ENCODE measurements at places on chromosomes 2 and 18.

GRCh38 chr2:70557171-70557838, 3.7 kb upstream of the TGFA start:
- no peak for DNase-seq

- DNase-seq, result no peak
Observed at GRCh38 chr2:25115902-25116301, 52.5 kb downstream of the POMC start.

GRCh38 chr2:39728941-39729351, 50.1 kb downstream of the THUMPD2 start:
- DNase-seq, result no peak

DNA sequence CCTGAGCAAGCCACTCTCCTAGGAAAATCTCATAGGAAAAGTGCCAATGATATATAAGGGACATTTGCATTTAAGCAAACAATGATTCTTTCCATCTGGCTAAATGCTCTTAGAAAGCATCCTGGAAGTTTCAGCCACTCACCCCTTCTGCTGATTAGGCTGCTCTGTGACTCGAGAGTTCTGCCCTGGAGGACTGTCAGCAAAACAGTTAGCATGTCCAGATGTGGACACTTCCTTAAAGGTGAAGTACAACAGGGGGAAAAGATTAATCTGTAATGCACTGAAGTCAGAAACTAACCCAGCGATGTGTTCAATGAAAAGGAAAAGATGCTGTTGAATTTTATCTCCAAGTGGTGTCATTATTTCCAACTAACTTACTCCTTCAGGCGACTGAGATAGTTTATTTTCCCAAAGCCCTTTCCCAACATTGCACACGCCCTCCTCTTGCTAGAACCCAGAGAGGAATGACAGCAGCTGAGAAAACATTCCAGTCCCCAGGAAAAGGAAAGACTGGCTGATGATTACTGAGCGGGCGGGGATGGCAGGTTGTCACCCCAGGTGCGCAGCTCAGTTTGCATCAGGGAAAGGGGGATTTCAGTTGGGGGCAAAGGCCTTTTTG, 214.0 kb downstream of the SS18 start:
- no peak for DNase-seq

GRCh38 chr18:45361125-45361851, 254.0 kb upstream of the SLC14A2 start:
- no peak for DNase-seq

All from Panc1 (cell line).